Fibroblast of gingiva (primary cell): ENCODE measurements at places on chromosomes 6 and 20.
A peak's percentile ranks its signal among the peaks of the same experiment; 100 is the strongest.

- peak; percentile 63 for DNase-seq
Observed at GRCh38 chr6:149895833-149896271, 2.1 kb downstream of the RAET1E start.

GRCh38 chr20:35992713-35993335 lies 24.4 kb downstream of the CNBD2 start:
- peak; percentile 43 for DNase-seq

DNA sequence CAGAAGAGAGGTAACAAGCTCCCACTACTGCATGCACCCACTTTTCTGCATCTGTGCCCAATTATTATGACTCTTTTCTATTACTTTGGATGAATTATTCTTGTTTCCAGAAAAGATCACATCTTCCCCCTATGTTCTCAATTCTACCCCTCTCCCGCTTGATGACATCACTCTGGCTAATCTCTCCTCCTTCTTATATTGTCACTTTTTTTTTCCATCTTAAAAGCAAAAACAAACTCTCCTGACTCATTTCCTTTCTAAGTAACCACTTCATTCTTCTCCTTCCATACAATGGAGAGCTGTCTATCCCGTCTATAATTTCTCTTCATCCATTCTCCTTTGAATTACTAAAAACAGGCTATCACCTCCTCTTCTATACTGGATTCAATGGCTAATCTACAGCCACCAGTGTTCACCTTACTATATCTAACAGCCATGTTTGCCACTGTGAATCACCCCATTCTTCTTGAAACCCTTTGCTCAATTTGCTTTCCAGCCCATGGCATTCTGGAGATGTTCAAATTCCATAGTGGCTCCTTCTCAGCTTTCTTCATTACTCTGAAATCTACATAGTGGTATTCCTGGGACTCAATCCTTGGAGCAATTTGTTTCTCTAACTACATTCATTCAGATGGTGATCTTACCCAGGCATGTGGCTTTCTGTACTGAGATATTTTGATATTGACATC lies 378.4 kb downstream of the ARHGAP18 start:
- no peak for DNase-seq

- DNase-seq, result no peak
Observed at GRCh38 chr6:3263096-3263495, 4.3 kb downstream of the PSMG4 start.

DNA sequence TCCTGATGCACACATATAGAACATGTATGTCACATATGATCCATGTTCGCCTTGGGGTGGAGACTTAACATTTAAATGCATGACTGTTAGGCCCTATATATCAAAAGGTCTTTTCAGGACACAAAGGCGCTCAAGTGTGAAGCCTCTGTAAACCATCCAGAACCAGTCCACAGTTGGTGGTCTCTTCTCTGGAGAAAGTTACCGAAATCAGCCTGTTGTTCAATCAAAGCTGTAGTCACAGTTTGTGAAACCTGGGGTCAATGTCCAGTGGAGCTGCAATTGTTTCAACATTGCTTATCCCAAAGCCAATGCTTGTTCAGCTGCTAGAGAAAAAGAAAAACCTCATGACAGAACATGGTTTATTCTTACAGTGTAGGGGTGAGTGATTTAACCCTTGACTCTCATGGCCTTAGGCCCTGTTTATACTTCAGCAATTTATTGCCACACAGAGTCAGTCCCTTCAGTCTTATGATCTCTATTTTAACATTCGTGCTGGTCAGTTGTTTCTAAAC lies 193.6 kb upstream of the CST7 start:
- no peak for DNase-seq

- DNase-seq, result peak; percentile 54
Observed at GRCh38 chr6:88177961-88178464, 11.9 kb upstream of the CNR1 start.

GRCh38 chr6:148864941-148865340 lies 118.1 kb downstream of the UST start:
- DNase-seq, result no peak

GRCh38 chr20:39876976-39877635 lies 811.9 kb downstream of the MAFB start:
- DNase-seq, result no peak

DNA sequence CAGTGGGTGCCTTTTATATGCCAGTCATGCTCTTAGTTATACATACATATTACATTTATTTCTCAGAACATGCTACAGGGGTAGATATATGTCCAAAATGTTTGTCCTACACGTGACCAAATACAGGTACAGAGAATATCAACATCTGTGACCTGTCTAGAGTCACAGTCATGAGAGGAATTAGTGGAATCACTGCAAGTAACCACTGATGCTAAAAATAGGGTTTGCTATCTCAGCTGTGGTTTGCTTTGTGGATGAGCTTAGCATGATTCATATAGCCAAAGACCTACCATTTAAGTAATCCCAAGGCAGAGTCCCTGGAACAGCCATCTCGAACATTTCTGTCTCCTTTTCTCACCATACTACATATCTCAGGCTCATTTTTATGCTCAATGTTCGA lies 32.3 kb downstream of the GSTA3 start:
- DNase-seq, result peak; percentile 41

DNA sequence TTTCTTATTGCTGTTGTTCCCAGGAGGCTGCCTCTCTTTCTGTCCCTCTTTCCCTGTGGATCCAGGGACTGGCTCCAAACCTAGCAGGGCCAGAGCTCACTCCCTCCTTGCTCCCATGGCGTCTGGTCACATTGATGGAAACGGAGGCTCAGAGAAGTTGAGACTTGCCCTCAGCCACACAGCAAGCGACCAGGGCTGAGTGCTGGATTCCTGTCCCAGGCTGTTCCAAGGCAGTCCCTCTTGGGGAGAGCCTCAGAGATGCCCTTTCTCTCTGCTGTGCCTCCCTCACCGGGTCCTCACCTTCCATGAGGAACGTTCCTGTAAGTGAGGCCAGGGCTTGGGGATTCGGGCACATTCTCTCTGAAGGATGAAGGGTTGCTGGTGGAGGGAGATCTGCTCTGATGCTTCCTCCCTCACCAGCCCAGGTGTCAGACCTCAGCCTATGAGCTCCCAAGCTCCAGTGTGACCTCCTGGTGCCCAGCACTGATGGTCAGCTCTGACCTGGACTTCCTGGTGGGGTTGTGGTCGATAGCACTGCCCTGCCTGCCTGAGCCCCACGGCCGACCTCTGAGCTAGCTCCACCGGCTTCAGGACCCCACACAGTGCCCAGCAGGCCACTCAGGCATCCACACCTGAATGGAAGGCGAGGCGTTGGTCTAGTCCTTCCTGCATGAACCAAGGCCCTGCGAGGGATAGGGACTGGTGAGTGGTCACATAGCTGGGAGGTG lies 26.8 kb downstream of the SUN5 start:
- no peak for DNase-seq

- DNase-seq, result no peak
Observed at GRCh38 chr6:83044091-83044768, 21.4 kb downstream of the UBE3D start.

DNA sequence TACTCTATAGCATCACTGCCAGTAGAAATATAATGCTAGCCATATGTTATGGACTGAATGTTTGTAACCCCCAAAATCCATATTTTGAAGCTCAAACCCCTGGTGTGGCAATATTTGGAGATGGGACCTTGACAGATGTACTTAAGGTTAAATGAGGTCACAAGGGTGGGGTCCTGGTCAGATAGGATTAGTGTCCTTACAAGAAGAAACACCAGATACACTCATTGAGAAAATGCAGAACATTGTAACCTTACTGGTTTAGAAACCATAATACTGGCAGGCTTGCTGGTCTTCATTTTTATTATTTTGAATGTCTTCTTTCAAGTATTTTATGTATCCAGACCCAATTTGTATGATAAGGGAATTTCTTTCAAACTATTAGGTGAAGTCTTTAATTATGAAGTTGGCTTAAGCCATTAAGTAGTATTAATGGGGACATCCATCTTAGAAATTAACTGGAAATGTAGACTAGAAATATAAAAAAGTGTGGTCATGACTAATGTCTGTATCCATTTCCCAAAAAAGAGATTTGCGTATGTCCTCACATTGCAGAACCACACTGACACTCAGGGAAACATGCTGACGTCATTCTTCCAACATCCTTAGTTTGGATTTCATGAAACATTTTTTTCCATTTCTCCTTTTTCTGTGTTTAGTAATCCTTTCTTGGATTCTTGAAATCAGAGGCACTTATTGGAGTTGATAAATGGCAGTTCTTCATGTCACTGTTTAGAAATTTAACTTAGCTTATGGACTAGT lies 32.4 kb downstream of the SLC16A10 start:
- no peak for DNase-seq

DNA sequence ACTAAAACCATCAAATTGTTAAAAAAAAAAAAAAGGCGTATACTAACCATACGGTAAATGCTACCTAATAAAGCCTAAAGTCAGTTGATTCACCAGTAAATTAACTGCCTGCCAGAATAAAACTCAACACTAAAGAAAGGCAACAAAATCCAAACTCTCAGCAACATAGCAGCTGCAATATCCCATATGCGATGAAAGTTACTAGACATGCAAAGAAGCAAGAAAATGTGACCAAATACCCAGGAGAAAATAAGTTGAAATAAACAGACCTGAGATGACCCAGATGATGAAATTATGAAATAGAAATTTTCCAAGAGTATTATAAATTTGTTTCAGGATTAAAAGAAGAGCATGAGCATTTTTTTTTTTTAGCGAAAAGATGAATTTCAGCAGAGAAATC lies 103.6 kb upstream of the EDN1 start:
- DNase-seq, result no peak

GRCh38 chr6:116190550-116190949 lies 63.3 kb downstream of the TSPYL4 start:
- peak; percentile 51 for DNase-seq

DNA sequence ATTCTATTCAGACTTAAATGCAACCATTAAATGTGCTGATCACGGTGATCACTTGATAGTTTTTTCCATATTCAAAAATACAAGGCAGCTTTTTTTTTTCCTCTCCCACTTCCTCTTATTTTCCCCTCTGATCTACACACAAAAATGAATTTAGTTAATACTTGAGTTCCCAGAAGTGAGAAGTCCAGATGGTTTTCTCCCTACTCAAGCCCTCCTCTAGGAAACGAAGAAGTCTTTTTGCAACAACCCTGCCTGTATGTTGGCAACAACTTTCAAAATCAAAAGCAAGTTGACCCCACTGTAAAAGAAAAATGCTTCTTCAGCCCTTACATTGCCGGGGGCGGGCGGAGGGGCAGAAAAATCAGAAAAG lies 24.3 kb downstream of the ARHGAP18 start:
- DNase-seq, result no peak

GRCh38 chr20:11083841-11084240 lies 410.0 kb upstream of the JAG1 start:
- no peak for DNase-seq

GRCh38 chr6:75802366-75802765 lies 53.3 kb downstream of the MYO6 start:
- no peak for DNase-seq

DNA sequence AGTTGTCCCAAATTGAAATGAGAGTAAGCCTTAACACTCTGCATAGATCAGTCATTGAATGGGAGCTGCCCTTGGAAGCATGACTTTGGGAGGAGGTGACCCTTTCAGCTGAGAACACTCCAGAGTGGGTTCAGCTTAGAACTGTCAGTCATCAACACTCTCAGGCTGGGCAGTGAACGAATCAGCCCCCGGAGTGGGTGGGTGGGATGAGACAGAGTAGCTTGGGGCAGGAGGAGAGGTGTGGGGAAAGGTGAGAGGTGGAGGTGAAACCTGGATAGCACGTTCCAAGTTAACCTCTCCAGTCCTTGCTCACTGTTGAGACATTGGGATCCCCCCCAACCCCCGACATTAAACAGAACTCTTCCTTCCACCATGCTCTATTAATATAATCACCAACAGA lies 55.3 kb upstream of the TPD52L1 start:
- DNase-seq, result no peak

DNA sequence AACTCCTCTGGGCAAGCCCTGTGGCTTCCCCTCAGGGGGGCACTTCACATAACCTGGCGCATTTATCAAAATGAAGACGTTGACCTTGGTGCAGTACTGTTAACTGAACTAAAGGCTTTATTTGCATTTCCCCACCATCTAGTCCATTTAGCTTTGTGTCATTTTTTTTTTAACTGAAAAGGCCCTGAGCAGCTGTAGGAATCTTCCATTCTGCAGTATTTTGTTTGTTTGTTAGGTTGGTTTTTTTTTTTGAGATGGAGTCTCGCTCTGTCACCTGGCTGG lies 10.7 kb downstream of the TMEM181 start:
- no peak for DNase-seq

GRCh38 chr6:118444796-118445195 lies 103.3 kb upstream of the PLN start:
- DNase-seq, result no peak

- no peak for DNase-seq
Observed at GRCh38 chr20:15854911-15855310, 718.3 kb downstream of the KIF16B start.

- DNase-seq, result no peak
Observed at GRCh38 chr6:153062516-153062915, 60.0 kb upstream of the MTRF1L start.

- DNase-seq, result no peak
Observed at GRCh38 chr6:20933057-20933788, 399.0 kb downstream of the CDKAL1 start.

DNA sequence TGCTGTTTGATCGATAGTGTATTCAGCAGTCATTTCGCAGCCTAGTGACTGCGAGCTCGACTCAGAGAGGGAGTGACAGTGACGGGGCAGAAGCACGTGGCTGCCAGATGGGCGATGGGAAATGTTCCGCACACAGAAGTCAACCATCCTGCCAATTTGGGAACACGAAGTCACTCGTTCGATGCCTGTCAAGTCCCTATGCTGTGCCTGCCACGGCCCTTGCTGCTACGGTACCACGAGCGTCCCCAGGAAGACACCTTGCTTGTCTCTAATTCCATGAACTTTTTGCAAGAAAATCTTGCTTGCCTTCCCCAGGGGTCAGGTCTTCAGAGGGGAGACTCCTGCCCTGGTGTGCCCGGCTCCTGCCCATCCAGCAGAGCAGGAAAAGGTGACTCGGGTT lies 17.0 kb upstream of the STX16 start:
- no peak for DNase-seq

DNA sequence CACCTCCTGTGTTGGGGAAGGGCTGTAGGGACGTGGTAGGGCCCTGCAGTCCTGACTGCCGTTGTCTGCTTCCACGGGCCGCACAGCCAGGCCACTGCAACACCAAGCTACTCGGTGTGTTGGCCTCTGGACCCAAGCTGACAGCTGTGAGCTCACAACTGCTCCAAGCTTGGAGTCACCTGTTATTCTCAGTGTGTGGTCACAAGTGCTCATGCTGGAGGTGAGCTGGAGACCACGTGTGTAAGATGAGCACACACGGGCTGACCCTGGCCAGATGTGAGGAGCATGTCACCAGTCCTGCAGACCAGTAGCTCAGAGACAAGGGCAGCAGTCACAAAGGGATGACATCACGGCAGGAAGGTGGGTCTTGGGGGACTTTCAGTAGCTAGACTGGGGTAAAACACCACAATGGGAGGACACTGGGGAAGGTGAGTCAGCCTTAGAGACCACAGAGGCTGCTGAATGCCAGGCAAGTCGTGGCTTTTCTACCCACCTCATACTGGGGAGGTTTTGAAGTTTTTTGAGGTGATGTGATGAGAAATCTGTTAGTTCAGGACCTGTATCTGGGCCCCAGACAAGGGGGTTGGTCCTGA lies 87.3 kb downstream of the FAM120B start:
- no peak for DNase-seq
